ENCODE measurements at places on chromosomes 1 and 21. TPM values are rescaled to one million over a fixed set of nuclear protein-coding genes. Genes with fewer than 3 reads are reported as not detected.

The NPHP4 gene
- total RNA-seq: 10.5 TPM

DNA sequence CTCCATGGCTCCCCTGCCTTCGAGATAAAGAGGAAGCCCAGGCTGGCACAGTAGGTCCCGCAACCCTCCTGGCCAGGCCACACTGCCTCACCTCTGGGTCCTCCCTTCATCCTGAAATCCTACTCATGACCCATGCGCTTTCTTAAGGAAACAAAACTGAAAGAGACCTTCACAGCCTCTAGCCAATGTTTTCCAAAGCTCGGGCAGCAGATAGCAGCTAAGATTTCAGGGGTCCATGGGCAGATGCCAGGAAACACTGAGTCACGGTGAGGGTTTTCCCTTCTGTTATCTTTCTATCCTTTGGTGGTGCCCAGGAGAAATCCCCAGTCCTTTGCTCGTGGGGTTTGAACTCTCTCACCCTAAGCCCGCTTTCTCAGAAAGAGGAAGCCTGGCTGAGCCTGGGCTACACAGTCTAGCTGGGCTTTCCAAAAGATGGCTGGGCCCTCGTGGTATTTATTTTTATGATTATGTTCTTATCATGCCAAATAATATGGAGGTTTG, 26.6 kb downstream of the TTC39A start:
- DNase-seq: peak; percentile 32

DNA sequence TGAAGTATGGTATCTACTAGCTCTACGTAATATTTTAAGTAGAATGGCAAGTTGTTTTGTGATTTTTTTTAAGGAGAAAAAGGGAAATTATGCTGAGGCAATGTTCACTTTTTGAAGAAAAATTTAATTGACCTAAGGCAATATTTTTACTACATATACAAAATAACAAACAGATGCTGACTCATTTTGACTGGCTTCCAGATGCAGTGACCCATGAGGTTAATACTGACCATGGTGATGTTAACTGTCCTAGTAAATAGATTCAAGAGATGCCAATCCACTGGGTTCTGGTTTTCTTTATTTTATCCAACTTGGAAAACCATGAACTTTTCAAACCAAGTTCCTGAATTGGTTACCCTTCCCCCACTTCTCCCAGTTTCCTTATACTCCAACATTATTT, 154.9 kb downstream of the CRB1 start:
- DNase-seq: no peak

The CELSR2 gene
- total RNA-seq: 0.19 TPM

DNA sequence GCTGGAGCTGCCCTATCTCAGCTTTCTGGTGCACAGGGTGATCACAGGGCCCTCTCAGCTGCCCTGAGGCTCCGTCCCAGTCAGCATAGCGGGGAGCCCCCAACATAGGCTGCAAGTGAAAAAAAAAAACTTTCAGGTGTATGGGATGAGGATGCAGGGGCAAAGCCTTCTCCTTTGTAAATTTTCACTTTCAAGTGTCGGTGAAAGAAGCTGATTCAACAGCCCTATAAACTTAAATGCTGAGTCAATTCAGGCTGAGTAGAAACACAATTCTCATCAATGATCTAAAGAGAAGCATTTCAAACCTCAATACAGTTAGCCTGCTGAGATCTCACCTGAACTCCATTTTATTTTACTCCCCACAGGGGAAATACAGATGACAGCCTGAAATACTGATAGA, 171.2 kb downstream of the SEC16B start:
- DNase-seq: no peak

DNA sequence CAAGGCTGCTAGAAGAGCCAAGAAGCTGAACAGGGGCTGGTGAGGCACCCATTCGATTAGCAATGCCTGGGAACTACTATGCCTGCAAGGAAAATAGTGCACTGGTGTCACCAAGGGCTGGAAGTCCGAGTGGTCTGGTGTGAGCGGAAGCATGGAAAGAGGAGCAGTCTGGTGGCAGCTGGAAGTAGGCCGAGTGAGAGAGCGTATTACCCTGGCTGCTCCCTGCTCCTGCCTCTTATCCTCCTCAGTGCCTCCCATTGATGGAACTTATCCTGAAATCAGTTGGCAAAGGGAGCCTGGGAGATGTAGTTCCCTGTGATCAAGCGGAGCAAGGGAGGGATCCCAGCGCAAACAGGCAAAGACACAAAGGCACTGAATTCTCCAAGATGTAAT, 9.6 kb downstream of the SMAP2 start:
- DNase-seq: no peak

DNA sequence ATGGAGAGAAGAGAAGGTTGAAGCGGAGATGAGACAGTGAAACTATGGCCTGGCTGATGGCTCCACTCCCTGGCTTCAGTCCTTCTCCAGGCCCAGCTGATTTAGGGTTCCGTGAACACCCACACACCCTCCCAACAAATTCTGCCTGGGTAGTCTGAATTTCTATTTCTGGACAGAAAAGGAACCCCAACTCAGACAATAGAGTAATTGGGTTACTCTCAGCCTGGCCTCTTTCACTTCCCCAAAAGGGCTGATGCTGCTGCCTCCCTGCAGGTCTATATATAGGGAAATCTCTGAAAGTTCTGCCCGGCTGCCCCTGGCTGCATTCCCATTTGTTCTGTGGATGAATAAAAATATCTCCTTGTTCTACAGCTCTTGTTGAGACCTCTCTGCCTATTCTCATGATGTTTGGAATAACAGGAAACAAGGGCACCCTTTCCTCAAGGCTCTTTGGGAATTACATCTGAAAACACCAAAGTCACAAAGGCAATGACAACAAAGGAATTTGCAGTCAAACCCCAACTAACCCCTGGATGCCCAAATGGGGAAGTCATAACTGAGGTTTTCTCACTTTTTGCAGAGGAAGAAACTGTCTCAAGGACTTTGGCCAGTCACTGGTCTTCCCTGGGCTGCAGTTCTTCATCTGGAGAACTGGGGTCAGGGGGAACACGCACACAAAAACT, 11.4 kb upstream of the ZSCAN20 start:
- peak; percentile 67 for DNase-seq

DNA sequence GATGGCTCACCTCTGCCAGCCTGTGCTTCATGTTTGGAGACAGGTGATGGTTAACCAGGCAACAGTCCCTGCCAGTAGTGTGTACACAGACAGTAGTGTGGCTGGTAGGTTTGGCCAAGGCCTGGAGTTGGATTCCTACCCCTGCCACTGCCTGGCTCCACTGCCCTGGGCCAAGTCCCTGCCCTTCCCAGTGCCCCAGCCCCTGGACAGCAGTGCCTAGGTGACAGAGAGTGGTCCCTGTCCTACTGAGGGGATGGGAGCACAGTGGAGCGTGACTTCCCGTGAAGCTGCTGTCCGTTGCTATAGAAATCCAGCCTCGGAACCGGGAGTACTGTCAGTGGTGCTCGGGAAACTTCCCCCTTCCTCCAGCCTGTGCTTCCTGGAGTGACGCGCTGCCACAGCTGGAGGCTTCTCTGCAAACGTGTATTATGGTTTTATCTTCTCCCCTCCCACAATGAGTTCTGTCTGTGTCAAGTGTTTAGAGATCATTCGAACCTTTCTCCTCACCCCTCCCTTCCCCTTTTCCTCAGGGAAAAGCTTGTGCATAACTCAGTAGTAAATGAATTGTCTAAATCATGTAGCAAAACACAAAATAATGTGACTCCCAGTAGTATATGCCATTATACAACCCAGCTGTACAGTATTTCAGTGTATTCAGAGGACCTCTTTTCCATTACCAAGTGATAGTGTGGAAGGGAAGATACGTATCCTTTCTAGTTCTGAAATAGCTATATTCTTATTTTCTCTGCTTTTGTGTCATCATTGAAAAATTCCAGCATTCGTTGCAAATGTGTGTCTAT, 73.4 kb downstream of the GALNT2 start:
- DNase-seq: no peak

DNA sequence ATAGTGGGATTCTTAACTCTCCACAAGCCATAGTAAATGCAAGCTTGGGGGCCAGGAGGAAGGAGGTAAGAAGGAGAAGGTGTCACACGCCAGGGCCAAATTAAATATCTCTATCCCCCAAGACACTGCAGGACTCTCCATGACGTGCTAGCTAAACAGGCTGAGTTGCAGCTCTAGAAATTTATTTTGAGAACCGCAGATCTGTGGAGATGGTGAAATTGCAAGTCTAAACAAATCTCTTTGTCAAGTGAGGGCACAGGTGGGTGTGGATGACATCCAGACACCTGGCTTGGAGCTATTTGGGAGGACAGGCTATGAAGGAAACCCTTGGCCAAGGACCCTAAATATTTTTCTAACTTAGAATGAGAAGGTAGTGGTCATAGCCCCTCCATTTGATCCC, 39.5 kb upstream of the USP1 start:
- no peak for DNase-seq

The CFHR3 gene
- total RNA-seq: not detected

GRCh38 chr1:233364695-233365539, 37.4 kb downstream of the MAP3K21 start:
- no peak for DNase-seq

DNA sequence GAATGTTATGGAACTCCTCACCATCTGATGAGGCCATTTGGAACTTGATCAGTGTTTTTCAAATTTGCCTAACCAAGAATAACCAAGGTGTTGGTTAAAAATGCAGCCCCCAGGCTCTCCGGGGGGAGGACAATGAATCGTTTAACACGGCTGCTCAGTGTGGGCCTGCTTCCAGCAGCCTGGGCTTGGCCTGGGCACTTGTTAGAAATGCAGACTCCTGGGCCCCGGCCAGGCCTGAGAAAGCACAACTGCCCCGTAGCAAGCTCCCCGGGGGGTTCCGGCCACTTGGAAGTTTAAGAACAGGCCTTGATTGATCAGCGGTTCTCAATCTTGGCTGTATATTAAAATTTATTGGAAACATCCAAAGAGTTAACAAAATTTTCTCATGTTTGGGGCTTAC, 22.8 kb upstream of the C2CD2 start:
- no peak for DNase-seq

DNA sequence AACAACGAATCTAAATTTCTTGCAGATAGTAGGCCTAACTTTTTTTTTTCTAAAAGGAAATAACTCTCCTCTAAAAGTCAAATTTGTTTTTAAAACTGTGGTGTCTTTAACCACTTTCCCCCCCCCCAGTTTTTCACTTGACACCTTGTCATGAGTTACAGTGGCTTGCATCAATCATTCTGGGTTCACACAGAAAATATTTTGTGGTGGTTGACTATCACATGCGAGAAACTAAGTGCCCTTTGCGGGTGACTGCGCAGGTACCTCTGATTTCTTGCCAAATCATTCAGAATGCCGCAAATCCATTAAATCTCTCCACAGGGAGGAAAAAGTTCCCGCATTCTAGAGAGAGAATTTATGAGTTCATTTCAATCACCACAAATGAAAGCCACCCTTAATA, 23.8 kb upstream of the SAMSN1 start:
- no peak for DNase-seq

The RNU11 gene
- not detected for total RNA-seq

The ACTL8 gene
- not detected for total RNA-seq

DNA sequence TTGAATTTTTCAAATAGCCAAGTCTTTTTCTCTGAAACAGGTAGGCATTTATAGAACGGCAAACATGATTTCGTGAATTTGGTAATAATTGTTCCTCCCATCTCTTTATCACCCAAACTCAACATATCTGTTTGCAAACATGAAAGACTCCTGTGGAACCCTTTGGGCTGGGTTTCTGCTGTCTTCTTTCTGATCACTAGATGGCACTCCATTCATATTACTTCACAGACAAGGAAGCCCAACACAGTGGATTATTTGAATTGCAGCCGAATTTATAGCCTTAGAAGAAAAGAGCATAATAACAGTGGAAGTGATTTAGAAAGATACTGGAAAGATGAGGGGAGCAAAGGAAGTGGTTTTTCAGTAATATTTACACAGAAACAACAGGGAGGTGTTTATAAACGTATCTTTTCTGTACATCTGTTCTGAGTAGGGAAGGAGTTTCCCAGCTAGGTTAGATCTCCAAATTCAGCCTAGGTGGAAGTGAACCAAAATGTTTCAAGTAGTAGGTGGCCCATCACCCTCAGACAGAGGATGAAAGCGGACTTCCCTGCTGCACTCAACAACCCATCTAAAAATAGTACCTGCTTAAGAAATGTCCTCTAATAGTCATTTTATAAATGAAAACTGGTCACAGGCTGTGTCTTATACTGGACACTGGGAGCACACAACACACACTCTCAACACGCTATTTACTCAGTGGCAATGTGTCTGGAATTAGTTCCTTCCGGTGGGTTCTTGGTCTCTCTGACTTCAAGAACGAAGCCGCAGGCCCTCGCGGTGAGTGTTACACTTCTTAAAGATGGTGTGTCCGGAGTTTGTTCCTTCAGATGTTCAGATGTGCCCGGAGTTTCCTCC, 67.6 kb downstream of the MAP3K21 start:
- DNase-seq: no peak

DNA sequence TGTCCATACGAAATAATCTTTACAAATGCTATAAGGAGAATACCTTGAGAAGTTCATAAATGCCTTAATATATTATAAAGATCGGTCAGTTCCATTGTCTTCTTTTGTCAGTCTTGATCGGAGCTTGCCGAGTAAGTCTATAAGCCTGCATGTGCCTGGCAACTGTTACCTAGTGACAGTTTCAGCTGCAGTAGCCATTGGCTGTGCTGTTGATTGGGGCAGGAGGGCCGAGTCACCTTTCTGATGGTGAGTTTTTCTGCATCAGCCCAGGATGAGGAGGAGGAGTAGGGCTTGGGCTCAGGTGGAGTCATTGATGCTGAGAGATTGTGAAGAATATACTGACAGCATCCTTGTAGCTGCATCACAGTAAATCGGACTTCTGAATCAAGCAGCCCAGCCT, 1.9 kb upstream of the GPR52 start:
- no peak for DNase-seq

- no peak for DNase-seq
Observed at GRCh38 chr1:39189592-39190041, 14.9 kb upstream of the MACF1 start.

- DNase-seq: no peak
Observed at GRCh38 chr1:165369255-165369848, 12.8 kb upstream of the LMX1A start.

DNA sequence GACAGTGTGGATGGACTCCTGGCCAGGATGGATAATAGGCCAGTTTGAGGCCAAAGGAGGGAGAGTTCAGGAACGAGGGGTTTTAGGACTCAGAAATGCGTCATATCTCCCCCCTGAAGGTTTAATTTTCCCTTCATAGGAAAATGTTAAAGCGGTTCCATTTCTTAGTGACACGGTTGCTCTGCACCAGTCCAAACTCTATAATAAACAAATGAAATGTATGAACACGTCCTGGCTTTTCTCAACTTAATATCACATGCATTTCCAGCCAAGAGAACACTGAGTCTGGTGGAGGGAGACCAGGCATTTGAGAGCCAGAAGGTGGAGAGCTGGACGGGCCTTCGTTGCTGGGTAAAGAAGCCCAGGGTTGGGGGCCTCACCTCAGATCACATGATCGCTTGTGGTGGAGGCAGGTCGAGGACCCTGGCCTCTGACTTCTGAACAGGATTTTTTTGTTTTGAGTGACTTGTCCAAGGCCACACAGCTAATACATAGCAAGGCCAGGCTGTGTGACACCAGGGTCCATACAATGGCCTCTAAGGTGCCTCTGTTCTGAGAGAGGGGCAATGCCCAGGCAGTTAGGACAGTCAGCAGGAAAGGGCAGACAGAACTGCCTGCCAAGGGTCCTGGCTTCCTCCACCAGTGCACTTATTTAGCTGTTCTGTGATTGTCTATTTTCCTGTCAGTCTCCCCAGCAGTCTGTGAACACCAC, 11.4 kb downstream of the SLC1A7 start:
- no peak for DNase-seq

All from GM12878 (cell line).